ENCODE measurements at places on chromosomes 1 and 21. TPM values are rescaled to one million over a fixed set of nuclear protein-coding genes. Genes with fewer than 3 reads are reported as not detected.
A peak's percentile ranks its signal among the peaks of the same experiment; 100 is the strongest.

Gene C1QC
- not detected for total RNA-seq

Gene MYCBP
- total RNA-seq: 15.4 TPM

Gene LCK
- not detected for total RNA-seq

Gene ZBTB8B
- not detected for total RNA-seq

Gene TAS1R1
- not detected for total RNA-seq

Gene HMGCS2
- not detected for total RNA-seq

DNA sequence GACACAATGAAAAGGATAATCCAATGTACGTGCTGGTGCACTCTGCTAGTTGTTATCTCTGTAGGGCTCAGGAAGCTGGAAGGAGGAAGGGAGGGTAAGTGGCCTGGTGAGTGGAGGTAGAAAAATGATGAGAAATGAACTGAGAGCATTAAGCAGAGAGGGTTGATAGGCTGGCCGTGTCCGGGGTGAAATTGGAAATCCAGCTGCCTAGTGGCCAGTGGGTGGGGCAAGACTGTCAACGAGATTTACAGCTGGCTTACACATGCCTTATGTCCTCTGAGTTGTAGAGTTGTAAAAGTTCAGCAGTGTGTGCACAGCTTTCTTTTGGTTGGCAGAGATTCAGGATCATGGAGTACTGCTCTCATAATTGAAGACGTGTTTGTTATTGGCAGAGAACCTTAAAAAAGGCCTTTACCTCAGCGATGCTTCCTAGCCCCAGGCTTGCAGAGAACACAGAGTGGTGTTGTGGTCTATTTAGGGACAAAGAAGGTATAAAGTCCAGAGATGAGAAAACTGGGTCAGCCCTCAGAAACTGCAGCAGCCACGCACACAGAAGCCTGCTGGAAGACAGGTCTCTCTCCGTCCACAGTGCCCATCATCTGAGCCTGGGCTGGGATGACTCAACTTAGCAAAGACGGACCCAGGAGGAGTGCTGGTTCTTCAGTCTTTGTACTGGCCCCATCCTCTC is 132.4 kb downstream of the EDEM3 start:
- H3K36me3 ChIP-seq: no peaks in the 10 kb centered on the region
- H3K4me3 ChIP-seq: 0 out of 2 replicates have a peak overlapping the region, but pooled peaks have one; percentile 2

GRCh38 chr21:45747802-45748445 is 104.4 kb downstream of the PCBP3 start:
- DNase-seq: peak; percentile 90
- H3K27ac ChIP-seq: no peak overlapping the region
- peaks cover 3% of the 10 kb centered on the region for H3K4me1 ChIP-seq
- H3K36me3 ChIP-seq: no peaks in the 10 kb centered on the region

DNA sequence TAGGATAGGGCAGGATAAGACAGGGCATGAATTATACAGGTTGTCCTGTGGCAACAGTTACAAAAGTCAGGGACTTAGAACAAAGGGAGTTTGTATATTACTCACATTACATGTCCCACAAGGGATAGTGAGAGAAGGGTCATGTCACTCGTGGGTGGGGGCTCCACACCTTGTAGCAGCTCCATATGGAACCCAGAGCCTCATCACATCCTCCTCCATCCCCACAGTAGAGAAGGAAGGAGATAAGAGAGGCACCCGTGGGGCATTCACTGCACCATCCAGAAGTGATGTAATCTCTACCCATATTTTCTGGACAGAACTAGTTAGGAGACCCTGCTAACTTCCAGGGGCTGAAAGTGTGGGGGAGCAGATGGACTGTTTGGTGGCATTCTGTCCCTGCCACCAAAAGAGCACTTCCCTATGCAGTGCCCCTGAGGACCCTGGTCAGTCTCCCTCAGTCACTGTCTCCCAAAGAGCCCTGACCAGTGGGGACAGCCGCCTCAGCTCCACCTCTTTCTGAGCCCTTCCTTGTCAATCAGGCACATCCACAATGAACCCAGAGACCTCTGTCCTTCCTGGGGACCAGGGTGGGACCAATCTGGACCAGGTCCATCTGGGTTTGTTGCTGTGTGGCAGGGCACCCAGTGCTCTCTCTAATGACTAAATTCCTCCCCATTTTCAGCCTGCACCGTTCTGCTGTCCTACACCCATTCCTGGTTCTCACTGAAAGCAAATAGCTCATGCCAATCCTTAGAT is 154.8 kb upstream of the ETV3 start:
- DNase-seq: no peak
- H3K4me3 ChIP-seq: no peak overlapping the region
- no peaks in the 10 kb centered on the region for H3K36me3 ChIP-seq

- no peaks in the 10 kb centered on the region for H3K36me3 ChIP-seq
- no peaks in the 10 kb centered on the region for H3K27me3 ChIP-seq
- H3K4me3 ChIP-seq: no peak overlapping the region
- H3K4me1 ChIP-seq: no peaks in the 10 kb centered on the region
- no peak overlapping the region for H3K27ac ChIP-seq
Observed at GRCh38 chr21:40602080-40602479, 244.9 kb downstream of the DSCAM start.

- H3K27ac ChIP-seq: peak overlapping the region; percentile 10
- H3K36me3 ChIP-seq: no peaks in the 10 kb centered on the region
- H3K27me3 ChIP-seq: no peaks in the 10 kb centered on the region
- peak; percentile 50 for DNase-seq
- H3K4me3 ChIP-seq: no peak overlapping the region
- H3K4me1 ChIP-seq: peaks cover 85% of the 10 kb centered on the region
Observed at GRCh38 chr1:243716906-243717305, 133.1 kb downstream of the AKT3 start.

- DNase-seq: peak; percentile 23
- no peaks in the 10 kb centered on the region for H3K27me3 ChIP-seq
- H3K27ac ChIP-seq: no peak overlapping the region
- no peaks in the 10 kb centered on the region for H3K4me1 ChIP-seq
Observed at GRCh38 chr1:224392411-224393249, 36.0 kb downstream of the CNIH4 start.

- no peak overlapping the region for H3K4me3 ChIP-seq
- H3K4me1 ChIP-seq: no peaks in the 10 kb centered on the region
- no peak overlapping the region for H3K27ac ChIP-seq
- DNase-seq: no peak
- no peaks in the 10 kb centered on the region for H3K27me3 ChIP-seq
Observed at GRCh38 chr1:223343692-223344091, 20.3 kb downstream of the SUSD4 start.

GRCh38 chr1:15618077-15618654 is 908 bp downstream of the DDI2 start:
- peak overlapping the region; percentile 93 for H3K27ac ChIP-seq
- H3K27me3 ChIP-seq: no peaks in the 10 kb centered on the region
- H3K36me3 ChIP-seq: no peaks in the 10 kb centered on the region
- H3K4me3 ChIP-seq: peak overlapping the region; percentile 98
- DNase-seq: peak; percentile 50

DNA sequence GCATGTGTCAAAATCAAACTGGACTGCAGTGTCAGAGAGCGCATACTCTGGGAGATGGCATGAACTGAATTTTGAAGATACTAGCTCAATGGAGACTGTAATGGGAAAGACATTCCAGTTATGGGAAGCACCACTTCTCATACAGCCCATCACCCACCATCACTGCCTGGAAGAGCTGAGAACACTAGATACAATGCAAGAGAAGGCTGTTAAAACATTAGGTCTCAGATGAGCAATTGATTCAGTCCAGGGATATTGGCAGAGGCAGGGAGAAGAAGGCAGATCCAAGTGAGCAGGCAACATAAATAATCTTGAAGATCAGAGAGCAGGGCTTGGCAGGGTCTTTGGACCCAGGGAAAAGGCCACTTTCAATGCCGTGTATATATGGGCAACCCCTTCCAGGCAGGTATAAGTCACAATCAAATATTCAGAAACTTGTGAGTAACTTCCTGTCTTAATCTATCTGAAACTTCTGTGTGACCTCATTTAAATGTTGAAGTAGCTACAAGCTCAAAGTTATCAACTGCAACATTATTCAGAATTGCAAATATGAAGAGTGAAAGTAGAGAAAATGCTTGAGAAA is 290.3 kb upstream of the SGIP1 start:
- H3K4me3 ChIP-seq: no peak overlapping the region
- H3K36me3 ChIP-seq: no peaks in the 10 kb centered on the region
- H3K4me1 ChIP-seq: peaks cover 44% of the 10 kb centered on the region
- no peaks in the 10 kb centered on the region for H3K27me3 ChIP-seq
- H3K27ac ChIP-seq: peak overlapping the region; percentile 57
- peak; percentile 36 for DNase-seq

DNA sequence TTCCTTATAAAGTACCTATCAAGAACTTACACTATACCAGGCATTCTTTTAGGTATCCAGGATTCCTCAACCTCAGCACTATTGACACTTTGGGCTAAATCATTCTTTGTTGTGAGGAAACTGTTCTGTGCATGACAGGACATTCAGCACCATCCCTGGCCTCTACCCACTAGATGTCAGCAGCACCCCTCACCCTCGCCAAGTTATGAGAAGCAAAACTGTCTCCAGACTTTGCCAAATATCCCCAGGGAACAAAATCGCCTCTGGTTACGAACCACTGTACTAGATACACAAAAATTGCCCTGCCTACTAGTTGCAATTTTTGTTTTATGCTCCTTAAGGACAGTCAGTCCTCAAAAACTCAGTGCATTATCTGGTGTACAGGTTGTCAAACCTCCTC is 35.7 kb downstream of the PALMD start:
- no peak for DNase-seq
- no peak overlapping the region for H3K4me3 ChIP-seq
- peak overlapping the region; percentile 52 for H3K27ac ChIP-seq
- H3K27me3 ChIP-seq: no peaks in the 10 kb centered on the region
- H3K36me3 ChIP-seq: no peaks in the 10 kb centered on the region
- peaks cover 37% of the 10 kb centered on the region for H3K4me1 ChIP-seq

DNA sequence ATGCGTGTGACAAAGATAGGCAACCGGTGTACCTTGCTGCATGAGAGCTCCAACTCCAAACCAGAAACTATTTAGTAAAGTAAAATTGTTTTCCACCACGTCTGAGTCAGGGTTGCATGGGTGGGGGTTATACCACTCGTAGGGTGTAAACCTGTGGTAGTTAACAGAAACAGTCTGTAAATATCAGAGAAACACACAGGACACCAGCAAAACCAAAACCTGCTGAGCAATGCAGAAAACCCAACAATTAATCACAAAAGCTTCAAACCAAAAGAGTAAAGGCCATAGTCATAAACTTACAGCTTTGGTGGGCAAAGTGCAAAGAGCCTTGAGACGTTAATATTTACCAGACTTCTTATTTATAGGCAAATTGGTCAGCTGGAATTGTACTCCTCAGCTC is 282.7 kb downstream of the BACH1 start:
- H3K4me1 ChIP-seq: no peaks in the 10 kb centered on the region
- no peaks in the 10 kb centered on the region for H3K27me3 ChIP-seq
- no peaks in the 10 kb centered on the region for H3K36me3 ChIP-seq
- no peak overlapping the region for H3K27ac ChIP-seq
- no peak overlapping the region for H3K4me3 ChIP-seq

DNA sequence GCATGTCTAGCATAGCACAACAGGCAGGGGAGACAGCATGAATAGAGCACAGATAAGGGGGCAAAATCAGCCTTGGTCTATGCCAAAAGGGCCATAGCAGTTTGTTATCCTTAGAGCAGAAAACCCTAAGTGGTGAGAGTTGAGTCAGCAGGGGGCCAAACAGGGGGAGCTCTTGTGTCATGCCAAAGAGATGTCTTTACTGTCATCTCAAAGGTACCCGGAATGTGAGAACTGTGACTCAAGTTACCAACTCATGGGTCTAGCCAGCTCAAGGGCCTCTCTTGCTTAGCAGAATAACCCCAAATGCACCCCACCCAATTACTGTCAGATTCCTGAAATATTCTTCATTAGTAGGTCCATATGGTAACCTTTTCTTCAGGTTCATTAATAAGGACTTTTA is 45.9 kb upstream of the NRDC start:
- H3K27ac ChIP-seq: peak overlapping the region; percentile 71
- H3K27me3 ChIP-seq: no peaks in the 10 kb centered on the region
- DNase-seq: peak; percentile 86
- H3K4me1 ChIP-seq: peaks cover 78% of the 10 kb centered on the region
- H3K36me3 ChIP-seq: peaks cover 4% of the 10 kb centered on the region

DNA sequence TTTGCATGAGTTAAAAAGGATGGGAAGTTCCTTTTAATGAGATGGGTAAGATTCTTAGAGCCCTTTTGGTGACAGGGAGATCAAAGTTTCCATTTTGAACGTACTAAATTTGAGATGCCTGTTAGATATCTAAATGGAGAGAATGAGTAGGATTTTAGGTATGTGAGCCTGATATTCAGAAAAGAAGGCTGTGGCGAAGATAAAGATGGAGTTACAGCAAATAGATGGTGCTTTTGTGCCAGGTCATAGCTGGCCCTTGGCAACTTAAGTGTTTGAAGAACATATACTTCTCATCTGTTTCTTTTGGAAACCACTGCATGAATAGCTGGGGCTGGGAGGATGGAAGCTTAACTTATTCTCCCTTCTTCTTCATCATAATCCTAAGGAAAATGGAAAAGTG is 282.5 kb downstream of the PTBP2 start:
- H3K36me3 ChIP-seq: no peaks in the 10 kb centered on the region
- no peak overlapping the region for H3K27ac ChIP-seq
- H3K4me1 ChIP-seq: peaks cover 11% of the 10 kb centered on the region
- H3K4me3 ChIP-seq: no peak overlapping the region

- no peaks in the 10 kb centered on the region for H3K36me3 ChIP-seq
- DNase-seq: peak; percentile 48
- no peak overlapping the region for H3K27ac ChIP-seq
- no peak overlapping the region for H3K4me3 ChIP-seq
- H3K27me3 ChIP-seq: peaks cover 31% of the 10 kb centered on the region
- H3K4me1 ChIP-seq: no peaks in the 10 kb centered on the region
Observed at GRCh38 chr1:159188375-159188788, 16.3 kb upstream of the ACKR1 start.

DNA sequence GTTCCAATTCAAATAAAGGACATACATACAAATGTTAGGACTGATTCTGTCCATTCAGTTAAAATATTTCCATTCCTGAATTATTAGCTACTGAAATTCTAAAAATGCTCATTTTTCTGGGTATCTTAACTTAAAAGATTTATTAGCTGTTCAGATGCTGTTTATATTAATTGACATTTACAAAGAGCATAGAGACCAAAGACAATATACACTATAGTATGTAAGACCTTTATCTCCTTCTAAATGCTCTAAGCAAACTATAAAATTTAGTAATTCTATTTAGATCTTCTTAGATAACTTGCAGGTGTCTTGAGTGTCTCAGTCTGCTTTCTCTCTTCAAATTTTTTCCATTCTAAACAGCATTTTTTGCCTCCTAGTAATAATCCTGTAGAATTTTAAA is 39.3 kb downstream of the VAMP4 start:
- no peak for DNase-seq
- H3K4me1 ChIP-seq: no peaks in the 10 kb centered on the region
- no peaks in the 10 kb centered on the region for H3K27me3 ChIP-seq
- 0 out of 2 replicates have a peak, but pooled peaks cover 8% of the 10 kb centered on the region for H3K36me3 ChIP-seq
- H3K27ac ChIP-seq: no peak overlapping the region

DNA sequence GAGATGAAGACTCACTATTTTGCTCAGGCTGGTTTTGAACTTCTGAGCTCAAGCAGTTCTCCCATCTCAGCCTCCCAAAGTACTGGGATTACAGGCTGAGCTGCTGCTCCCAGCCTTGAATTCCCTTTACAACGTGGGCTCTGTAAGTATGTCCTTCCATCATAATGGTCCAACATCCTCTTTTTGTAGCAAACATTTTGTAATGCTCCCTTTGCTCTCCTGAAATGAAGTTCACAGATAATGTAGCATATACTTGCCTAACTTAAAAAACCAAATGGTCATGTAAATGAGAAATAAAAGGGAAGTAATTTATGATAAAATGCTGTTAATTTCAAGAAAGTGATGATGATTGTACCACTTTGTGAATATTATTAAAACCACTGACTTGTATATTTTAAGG is 30.5 kb upstream of the THEM4 start:
- H3K36me3 ChIP-seq: no peaks in the 10 kb centered on the region
- H3K27me3 ChIP-seq: no peaks in the 10 kb centered on the region
- H3K4me1 ChIP-seq: peaks cover 14% of the 10 kb centered on the region
- DNase-seq: no peak

All from GM23248 (cell line).